Stimulated activated CD8-positive, alpha-beta memory T cell treated with anti-CD3 and anti-CD28 coated beads, Interleukin-7, amount 100 ng/mL, for 1 hour (primary cell): ENCODE measurements at places on chromosomes 12 and 14.

DNA sequence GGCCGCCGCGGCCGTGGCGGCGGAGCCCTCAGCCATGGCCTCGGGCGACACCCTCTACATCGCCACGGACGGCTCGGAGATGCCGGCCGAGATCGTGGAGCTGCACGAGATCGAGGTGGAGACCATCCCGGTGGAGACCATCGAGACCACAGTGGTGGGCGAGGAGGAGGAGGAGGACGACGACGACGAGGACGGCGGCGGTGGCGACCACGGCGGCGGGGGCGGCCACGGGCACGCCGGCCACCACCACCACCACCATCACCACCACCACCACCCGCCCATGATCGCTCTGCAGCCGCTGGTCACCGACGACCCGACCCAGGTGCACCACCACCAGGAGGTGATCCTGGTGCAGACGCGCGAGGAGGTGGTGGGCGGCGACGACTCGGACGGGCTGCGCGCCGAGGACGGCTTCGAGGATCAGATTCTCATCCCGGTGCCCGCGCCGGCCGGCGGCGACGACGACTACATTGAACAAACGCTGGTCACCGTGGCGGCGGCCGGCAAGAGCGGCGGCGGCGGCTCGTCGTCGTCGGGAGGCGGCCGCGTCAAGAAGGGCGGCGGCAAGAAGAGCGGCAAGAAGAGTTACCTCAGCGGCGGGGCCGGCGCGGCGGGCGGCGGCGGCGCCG is 381 bp downstream of the YY1 start:
- no peak for DNase-seq

GRCh38 chr12:4567073-4567881 is 5.3 kb downstream of the DYRK4 start:
- DNase-seq, result no peak

- no peak for DNase-seq
These were observed 498.9 kb downstream of the RERGL start for GRCh38 chr12:17591005-17591681.

DNA sequence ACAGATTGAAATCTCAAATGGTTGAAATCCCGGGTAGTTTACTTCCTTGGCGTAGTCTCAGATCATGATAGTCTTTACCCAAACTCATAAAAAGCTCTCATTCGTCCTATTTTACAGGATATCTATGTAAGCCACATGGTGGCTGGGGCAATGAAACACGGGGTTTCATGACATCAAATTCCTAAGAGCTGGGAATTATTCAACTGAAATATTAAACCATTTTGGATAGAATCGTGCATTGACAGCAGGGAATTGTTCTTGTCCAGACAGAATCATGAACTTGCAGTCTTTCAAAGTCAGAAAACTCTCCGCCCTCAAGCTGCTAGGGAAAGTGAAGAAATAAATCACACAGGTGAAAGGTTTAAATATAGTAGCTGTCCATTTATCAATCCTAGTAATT is 33.2 kb upstream of the PRKAB1 start:
- DNase-seq, result no peak

DNA sequence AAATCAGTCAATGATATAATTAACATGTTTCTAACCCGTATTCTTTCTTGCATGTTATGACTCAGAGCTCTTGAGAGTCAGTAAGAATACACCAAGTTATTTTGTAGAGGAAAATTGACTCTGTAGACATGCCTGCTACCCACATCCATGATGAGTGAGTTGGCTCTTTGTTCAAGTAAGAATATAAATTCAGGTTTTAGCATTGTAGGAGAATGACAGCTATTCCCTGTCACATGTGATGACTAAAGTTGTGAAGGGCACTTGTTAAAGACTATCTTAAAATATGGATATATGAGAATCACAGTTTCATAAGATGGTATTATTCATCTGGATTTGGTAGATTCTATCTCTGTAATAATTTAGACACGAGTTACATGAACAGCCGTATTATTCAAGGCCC is 209.1 kb downstream of the CCDC59 start:
- DNase-seq, result no peak

DNA sequence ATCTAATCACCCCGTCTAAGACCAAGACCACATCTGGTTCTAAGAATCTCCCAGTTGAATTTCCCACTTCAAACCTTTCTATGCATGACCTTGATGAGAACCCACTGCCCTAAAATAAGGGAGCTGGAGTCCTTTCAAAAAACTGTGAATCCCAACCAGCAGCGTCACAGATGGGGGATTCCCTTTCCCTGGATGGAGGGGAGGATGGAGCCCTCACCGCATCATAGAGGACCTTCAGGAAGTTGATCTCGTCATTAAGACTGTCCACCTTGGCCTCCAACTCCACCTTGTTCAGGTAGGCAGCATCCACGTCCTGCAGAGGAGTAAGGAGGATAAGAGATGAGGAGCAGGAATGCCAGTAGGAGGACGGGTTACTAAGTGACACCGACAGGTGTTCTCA is 4.8 kb downstream of the KRT4 start:
- no peak for DNase-seq

GRCh38 chr12:121600702-121601336 is 20.0 kb upstream of the KDM2B start:
- DNase-seq, result no peak

DNA sequence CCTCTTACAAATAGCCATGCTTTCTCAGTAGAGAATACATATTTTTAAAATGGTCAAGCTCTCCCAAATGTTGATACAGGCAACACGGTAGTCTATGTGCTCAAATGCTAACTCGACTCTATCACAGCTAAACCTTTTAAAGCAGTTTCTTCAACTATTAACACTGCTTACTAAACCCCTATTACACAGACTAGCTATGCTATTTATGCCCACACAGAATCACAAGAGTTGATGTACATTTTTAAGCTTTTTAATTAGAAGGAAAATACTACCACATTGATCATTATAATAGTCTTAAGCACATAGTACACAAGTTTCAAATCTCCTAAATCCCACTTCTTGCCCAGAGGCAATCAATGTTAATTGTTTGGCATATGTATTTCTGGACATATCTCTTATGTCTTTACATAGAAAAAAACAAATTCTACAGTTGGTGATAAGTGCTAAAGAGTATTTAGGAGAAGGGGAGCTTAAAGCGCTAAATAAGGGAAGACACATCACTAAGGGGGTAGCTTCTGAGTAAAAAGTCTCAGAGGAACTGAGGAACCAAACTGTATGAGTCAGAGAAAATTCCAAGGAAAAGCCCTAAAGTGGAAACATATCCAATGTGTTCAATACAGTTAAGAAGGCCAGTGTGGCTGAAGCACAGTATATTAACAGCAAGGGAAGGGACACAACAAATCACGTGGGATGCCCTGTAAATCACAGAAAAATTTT is 13.7 kb downstream of the HNRNPC start:
- no peak for DNase-seq

DNA sequence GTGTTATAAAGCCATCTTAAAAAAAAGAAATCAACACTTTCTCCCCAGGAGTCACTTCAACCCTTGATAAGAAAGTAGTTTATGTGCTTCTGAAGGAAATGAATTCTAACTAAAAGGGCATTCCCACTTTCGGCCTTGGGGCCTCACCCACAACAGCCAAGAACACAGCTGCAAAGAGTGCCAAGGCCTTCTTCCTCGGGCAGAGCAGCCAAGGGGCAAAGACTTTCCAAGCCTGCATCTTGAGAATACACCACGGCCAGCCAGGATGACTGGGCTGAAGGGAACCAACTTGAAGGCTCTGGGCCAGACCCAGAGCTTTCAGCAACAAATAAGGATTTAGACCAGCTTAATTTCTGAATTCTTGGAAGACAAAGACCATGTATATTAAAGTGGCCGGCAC is 60.4 kb upstream of the FOXN3 start:
- no peak for DNase-seq

- DNase-seq, result no peak
These were observed 7.9 kb upstream of the KRT86 start for GRCh38 chr12:52266514-52266913.

DNA sequence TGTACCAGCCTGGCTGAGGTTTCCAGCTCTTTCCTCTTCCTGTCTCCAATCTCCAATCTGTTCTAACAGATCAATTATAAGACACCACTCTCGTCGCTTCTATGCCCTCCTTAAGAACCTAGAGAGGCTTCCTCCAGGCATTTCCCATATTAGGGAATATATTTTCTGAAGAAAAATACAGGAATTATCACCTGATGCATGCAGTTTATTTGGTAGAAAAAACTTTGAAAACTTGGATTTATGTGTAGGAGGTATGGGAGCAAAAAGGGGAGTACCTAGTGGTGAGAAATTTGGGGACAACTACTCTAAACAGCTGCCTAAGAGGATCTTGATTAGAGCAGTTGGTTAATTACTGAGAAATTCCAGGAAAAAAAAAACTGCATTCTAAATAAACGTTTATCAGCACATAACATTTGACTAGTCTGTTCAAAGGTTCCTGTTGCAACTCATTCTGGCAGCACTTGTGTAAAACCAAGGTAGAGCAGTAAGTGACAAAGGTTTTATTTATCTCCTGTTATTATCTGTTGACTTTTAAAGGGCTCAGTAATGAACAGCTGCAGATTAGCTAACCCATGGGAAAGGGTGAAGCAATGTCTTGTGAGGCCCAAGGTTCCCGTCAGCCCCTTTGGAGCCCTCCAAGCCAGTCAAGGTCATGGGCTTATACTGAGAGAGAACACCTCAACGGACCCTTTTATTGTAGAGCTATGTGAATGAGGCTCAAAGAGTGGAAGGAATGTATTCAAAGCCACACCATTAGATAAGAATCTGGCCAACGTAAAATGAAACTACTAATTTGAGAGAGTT is 36.4 kb upstream of the NR1H4 start:
- DNase-seq, result no peak

GRCh38 chr12:101838628-101839323 is 8.0 kb upstream of the GNPTAB start:
- DNase-seq, result no peak

DNA sequence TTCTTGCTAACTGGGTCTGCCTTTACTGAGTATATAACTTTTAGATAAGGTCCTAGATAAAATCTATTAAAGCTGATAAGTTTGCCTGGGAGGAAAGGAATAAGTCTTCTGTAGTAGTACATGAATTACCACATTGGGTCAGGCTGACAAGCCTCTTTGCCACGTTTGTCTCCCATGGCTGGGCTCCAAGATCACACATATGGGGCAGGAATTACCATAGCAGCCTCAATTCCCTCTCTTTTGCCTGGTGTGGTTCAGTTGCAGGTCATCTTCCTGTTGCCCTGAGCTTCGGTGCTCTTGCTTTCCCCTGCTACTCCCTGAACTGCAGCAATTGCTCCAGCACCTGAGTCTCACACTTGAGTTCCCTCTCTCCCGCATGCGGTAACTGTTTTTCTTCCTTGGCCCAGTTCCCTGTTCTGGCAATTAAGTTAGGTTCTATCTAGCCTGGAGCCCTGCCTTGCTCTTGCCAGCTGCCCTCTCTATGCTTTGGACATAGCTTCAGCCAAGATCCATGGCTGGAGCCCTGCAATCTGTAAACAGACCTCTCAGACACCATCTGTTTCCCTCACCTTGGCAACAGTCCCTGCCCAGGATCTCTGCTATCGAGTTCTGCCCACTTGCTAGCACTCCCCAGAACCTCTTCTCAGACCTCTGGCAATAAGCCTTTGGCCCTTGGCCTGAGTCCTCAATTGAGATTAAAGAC is 5.8 kb upstream of the GLT8D2 start:
- no peak for DNase-seq

- no peak for DNase-seq
These were observed 11.2 kb downstream of the CD9 start for GRCh38 chr12:6211421-6211869.

GRCh38 chr14:46887144-46887543 is 235.6 kb upstream of the RPL10L start:
- no peak for DNase-seq

- no peak for DNase-seq
These were observed 75.3 kb upstream of the TMPO start for GRCh38 chr12:98439981-98440581.

DNA sequence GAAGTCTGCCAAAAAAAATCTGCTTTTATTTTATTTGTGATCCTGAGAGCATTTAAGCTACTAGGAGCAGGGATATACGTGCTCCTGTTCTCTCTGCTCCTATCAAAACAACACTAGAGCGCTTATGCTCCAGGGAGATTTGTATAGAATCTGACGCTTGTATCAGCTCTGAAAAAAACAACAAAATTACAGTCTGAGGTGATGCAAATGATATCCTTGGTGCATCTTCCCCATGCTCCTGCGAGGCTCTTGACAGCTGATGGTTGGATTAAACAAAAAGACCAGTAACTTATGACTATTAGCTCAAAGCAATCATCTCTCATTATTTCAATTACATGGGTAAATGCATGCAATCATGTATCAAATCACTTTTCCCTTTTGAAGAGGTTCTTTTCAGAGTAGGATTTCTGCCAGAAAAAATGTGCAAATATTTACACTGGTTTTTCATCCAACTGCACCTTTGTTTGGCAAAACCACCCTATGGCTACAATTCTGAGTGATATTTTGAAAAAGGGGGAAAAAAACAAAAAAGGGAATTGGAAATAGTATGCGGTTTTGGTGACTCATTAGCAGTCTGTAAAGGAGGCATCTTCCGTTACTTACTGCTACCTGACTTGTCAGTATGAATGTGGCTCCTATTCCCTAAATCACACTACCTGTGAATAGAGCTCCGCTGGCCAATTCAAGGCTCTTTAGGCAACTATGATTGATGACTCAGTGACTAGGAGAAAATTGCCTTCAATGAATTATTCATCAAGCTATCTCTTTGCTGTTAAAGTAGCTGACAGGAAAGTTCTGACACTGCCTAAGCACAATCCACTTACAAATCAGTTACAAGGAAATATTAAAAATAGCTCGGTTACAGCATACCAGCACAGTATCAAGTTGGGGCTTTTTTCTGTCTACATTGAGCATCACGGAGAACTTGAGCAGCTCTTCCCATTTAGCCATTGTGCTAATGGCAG is 450.0 kb downstream of the FOXG1 start:
- no peak for DNase-seq

DNA sequence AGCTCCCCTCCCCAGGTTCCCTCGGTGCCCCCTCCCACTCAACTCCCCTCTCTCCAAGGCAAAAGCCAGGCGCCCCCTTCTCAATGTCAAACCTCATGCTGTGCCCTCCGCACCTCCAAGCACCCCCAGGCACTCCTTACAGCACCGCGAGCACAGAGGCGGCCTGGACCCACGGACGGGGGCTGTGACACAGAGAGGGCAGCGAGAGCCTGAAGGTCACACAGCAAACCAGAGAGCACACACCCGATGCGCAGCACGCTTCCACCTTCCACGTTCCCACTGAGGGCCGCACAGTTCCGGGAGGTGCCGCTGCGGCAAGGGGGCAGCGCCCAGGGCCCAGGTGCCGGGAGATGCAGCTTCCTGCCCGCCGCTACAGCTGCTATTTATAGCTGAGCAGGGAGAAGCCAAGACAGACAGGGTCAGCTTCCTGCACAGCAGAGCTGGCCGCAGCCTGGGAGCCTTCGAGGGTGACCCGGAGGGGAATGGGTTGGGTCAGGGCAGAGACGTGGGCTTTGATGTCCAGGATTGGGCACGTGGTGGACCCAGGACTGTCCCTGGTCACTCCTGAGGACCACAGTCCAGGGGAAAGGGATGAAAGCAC is 12.9 kb downstream of the NCOR2 start:
- DNase-seq, result no peak
